ENCODE measurements at places on chromosomes 13 and 19.
A peak's percentile ranks its signal among the peaks of the same experiment; 100 is the strongest.

DNA sequence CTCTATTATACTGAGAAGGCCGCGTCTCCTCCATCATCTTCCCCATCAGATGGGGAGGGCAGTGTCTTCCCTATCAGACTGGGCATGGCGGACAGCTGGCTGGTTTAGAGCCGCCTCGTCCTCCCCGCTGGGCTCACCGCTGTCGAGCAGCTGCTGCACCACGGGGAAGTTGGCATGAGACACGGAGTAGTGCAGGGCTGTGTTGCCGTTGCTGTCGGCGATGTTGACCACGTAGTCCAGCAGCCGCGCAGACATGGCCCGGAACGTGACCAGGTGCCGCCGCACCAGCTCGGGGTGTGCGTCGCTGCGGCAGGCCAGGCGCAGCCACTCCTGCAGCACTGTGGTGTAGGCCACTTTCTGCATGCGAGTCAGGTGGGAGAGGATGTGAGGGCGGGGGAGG lies 18.8 kb upstream of the SPC24 start:
- no peak for DNase-seq

GRCh38 chr19:39645800-39646411 lies 9.8 kb upstream of the LGALS16 start:
- no peak for DNase-seq

- DNase-seq = no peak
These were observed 75.0 kb downstream of the ZMYM2 start for GRCh38 chr13:20033486-20033885.

GRCh38 chr13:51154029-51154555 lies 43.0 kb upstream of the C13orf42 start:
- no peak for DNase-seq

GRCh38 chr13:65724226-65724625 lies 1505.9 kb downstream of the PCDH9 start:
- DNase-seq = no peak

DNA sequence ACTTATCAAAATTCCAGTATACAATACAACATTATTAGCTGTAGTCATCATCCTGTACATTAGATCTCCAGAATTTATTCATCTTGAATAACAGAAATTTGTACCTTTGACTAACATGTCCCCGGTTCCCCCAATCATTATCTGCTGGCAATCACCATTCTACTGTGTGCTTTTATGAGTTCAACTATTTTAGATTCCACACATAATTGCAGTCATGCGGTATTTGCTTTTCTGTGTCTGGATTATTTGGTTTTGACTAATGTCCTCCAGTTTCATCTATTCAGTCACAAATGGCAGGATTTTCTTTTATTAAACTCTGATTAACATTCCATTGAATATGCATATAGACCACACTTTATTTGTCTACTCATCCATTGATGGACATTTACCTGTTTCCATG lies 530.7 kb upstream of the SLITRK1 start:
- DNase-seq = no peak

DNA sequence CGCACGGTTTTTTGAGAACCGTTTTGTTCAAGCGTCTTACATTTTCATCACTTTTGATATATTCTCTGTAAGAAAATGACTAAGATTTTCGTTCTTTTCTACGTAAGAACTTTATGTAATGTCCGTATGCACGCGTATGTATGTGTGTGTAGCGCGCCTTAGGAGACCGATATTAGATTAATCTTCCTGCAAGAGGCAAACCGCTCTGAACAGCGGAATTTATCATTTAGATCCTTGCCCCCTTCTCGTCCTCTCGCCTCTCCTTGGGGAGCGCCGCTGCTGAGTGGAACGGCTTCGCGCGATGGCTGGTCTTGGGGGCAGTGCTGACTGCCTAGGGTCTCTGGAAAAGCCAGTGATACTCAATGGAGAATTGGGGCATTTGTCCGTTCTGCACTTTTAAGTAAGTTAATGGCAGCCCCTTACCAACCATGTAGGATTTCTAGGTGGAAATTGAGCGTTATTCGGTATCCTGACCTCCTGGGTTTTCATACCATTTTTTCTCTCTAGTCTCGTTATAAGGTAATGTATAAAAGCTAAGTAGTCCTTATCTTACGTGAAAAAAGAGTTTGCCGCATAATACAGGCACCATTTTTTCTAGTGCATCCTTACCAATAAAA lies 4.7 kb downstream of the MAB21L1 start:
- DNase-seq = no peak

DNA sequence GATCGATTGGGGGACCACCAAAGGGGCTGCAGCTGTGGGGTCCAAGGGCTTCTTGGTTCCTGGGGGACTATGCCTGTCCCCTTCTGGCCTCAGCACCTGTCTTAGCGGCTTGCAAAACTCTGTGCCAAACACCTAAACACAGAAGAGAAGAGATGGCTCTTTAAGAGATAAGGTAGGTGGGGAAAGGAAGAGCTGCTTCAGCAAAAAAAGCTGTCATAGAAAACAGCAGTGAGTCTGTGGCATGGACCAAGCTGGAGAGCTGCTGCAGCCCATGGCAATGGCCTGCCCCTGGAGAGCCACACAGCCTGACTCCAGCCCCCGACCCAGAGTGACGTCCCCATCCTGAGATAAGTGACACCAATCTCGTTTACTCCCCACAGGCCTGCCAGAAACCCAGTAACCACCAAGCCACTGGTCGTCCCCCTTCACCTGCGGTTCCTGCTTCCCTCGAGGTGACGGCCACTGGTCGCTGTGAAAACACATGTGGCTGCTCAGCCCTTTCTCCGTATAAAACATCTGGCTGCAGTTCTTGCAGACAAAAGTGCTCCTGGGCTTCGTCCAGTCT lies 25.0 kb upstream of the NAPA start:
- peak; percentile 13 for DNase-seq

GRCh38 chr13:94483970-94484369 lies 4.5 kb upstream of the DCT start:
- no peak for DNase-seq

DNA sequence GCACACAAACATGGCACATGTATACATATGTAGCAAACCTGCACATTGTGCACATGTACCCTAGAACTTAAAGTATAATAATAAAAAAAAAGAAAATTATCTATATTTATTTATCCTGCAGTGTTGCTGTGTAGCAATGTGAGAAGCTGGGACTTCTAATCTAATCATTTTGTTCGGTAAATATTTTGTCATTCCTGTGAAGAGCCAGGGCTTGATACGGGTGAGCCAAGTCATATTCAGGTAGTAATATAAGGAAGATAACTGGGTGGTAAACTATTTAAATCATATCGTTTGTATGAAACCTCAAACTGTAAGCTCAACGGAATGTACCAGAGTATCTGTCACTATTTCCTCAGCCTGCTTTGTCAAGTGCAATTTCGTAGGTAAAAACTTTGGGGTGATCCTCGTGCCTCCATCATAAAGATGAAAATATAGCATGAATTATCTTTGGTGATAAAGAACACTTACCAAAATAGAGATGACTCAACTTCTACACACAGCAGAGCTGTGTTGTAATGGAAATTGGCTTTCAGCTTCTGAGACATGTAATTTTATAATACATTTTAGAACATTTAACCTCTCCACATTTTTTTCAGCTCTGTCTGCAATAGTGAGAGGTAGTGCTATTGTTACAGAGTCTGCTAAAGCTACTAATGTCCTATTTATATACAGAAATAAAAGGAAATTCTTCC lies 92.9 kb downstream of the PCDH9 start:
- no peak for DNase-seq

GRCh38 chr13:102191951-102192502 lies 209.8 kb downstream of the FGF14 start:
- DNase-seq = no peak

DNA sequence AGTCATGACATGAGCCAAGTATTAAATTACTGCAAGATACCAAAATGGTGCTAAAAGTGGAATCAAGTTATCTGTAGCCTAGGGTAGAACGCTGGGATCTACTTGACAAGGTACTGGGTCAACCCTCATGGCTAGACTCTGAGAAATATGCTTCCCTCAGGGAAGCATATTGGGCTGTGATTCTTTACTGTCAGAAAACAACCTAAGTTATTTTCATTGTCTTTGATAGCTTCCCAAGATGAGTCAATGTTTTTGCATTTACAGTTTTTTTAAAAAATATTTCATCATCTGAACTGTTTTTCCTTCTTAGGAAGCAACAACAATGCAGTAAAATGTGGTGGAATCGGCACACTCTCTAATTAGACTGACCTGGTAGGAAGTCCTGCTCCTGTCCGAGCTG lies 218.0 kb downstream of the RGCC start:
- DNase-seq = no peak

- DNase-seq = no peak
These were observed 8.4 kb downstream of the PNMA8B start for GRCh38 chr19:46487178-46487801.

DNA sequence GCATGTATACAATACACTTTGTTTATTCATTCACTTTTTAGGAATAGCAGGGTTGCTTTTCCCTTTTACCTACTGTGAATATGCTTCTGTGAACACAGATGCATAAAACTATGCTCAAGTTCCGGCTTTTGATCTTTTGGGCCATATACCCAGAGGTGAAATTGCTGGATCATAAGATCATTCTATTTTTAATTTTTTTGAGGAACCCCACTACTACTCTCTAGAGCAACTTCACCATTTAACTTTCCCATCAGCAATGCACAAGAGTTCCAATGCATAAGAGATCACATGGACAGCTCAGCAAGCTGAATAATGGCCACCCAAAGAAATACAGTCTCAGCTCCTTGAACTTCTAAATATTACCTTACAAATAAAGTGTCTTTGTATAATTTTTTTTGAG lies 17.0 kb upstream of the SIGLEC10 start:
- DNase-seq = no peak

DNA sequence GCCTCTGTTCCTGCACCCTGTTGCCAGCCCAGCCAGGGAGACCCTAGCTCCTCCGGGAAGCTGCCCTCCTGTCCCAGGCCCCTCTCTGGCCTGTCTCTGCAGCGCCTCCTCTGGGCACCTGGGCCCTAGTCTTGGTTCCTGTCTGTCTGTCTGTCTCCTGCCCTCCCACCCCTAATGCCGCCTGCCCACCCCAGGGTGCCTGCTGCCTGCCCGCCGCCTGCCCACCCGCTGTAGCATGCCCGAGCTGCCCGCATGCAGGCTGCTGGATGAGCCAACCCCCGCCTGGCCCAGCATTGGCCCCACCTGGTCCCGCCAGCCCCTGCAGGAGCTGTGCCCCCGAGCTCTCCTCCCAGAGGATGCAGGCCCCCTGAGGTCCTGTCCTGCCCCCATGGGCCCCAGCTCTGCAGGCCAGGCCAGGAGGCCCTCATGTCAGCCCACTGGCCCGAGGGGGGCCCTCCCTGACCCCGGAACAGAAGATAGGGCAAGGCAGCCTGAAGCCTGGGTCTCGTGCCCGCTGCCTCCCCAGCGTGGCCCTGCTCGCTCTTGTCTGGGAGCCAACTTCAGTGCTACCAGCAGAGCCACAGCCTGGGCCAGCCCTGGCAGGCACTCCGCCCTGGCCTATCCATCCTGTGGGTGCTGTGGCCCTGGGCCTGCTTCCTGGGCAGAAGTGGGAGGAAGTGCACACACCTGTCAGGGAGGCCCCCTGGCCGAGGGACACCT lies 5.2 kb downstream of the MAP2K7 start:
- no peak for DNase-seq

DNA sequence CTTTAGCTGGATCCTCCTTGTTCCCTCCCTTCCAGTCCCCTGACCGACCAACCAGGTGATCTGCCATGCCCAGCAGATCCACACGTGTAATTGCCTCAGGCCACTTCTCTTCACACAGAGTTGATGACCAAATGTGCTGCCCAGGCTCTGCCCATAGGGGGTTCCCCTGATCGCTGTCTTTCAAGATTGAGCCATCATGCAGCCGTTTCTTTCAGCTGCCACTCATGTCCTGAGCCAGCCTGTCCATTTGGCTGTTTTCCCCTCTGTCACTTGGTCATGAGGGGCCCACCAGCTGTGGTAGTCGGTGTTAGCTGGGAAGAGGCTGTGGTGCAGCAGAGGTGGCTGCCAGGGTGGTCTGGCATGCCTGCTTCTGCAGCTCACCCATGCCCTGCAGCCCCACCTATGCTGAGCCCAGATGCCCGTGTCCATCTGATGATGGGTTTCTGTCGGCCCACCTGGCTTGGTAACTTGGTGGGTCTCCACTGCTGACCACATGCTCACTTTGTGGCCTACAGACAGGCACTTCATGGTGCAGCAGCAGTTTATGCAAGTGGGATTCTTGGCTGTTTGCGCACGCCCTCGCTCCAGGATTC lies 35.6 kb upstream of the GPR183 start:
- no peak for DNase-seq

DNA sequence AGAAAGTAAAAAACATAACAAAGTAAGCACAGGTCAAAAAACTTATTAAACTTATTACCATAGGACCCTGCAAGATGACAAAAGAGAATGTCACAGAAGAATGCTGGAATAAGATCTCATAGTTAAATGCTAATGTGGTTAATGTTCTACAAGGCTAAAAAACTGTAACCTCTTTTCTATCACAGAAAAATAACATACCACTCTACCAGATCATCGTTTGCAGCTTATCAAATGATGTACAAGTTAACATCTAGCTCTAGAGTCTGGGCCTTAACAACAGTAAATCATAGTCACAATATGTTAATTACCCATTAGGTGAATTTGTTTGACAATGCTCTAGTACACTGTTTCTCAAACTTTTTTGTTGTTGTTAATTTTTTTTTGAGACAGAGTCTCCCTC lies 53.0 kb downstream of the NUFIP1 start:
- DNase-seq = no peak

GRCh38 chr13:45674908-45675307 lies 27.2 kb upstream of the CBY2 start:
- DNase-seq = no peak

DNA sequence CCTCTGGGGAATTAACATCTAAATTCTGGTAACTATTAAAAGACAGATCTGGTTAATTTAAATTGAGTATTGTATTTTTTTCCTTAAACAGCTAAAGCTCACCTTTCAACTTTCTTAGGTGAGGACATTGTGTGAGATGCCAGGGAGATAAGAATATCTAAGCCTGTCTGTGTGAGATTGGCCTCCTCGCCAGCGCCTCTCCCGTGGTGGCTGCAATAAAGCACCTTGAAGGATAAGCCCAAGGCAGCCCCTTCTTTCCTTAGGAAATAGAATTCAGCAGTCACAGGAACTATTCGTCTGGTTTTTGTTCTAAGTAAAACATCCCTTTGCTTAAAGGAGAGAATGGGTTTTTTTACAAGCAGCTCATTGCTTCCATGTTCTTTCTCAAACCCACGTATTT lies 24.6 kb downstream of the NAXD start:
- no peak for DNase-seq

DNA sequence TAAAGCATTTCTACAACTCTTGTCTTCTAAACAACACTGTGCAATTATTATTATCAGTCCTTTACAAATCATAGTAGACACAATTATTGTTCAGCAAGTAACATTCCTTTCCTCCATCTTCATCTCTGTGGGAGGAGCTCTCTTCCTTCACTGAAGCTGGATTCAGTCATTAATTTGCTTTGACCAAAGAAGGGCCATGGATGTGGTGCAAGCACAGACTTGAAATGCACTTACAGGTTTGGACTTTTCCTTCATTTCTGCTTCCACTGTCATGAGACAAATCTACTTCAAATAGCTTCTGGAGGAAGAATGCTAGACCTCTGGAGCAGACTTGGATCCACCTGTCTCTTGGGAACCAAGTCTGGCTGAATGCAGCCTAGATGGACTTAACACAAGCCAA lies 336.6 kb upstream of the SLITRK6 start:
- DNase-seq = no peak

Data from stimulated activated CD8-positive, alpha-beta memory T cell treated with anti-CD3 and anti-CD28 coated beads, Interleukin-7, amount 100 ng/mL, for 24 hours (primary cell).